ENCODE measurements at places on chromosomes 1 and 21. TPM values are rescaled to one million over a fixed set of nuclear protein-coding genes. Genes with fewer than 3 reads are reported as not detected.

The TRABD2B gene
- not detected for polyA plus RNA-seq

The SLAMF6 gene
- not detected for polyA plus RNA-seq

DNA sequence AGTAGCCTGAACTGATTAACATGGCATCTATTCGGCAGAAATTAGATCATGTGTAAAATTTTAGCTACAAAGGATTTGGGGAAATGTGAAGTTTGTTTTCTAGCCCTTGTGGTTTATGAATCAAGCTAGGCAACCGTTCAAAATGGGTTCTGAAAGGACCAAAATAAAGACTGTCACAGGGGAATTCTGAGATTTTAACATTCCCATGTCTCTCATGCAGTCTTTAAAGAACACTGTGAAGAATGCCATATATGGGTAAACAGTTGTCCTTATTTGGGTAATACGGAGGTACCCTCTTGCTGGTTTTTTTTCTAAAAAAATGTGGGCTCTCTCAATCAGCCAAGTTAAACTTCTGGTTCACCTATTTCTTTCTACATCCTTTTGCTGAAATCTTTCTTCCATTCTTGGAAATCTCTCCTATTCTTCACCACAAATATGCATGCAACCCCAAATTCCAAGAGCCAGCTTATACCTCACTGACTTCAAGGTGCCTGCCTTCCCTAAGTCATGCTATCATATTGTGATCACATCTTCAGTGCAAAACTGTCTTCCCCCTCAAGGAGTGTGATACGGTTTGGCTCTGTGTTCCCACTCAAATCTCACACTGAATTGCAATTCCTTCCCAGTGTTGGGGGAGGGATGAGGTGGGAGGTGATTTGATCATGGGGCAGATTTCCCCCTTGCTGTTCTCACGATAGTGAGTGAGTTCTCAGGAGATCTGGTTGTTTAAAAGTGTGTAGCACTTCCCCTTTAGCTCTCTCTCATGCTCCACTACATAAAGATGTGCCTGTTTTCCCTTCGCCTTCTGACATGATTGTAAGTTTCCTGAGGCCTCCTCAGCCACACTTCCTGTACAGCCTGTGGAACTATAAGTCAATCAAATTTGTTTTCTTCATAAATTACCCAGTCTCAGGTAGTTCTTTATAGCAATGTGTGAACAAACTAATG is 308.7 kb downstream of the TTLL7 start:
- no peak overlapping the region for H3K4me3 ChIP-seq
- H3K27ac ChIP-seq: no peak overlapping the region
- H3K36me3 ChIP-seq: no peaks in the 10 kb centered on the region
- no peaks in the 10 kb centered on the region for H3K4me1 ChIP-seq
- no peaks in the 10 kb centered on the region for H3K27me3 ChIP-seq

DNA sequence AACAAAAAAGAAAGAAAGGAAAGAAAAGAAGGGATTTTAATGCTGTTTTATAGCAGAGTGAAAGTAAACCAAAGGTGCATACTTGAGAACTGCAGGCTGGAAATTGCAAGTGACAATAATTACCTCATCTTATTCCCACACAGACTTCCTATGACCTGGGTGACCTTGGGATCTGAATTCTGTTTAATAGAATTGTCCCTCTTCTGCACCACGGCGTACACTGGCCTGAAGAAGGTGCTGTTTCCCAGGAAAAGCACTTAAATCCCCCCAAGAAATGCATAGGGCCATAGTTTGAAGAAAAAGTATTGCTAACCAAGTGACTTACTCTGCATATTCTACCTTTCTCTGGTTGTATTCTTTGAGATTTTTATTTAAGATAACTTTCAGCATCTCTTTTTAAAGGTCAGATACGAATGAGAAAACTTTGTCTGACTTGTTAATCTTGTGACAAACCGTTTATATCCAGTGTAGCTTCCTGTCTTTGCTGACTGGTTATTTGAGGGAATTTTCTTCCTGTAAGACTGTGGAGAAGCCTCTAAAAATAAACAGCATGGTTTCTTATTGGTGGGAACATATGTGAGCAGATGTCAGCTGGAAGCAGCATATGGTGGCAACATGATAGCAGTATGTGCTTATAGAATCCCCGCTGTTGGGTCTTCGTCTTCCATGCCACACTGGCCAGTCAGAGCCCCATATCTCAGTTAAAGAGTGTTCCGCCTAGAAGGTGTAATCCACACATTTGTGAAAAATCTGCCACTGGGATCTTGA is 16.3 kb downstream of the TGFB2 start:
- peaks cover 23% of the 10 kb centered on the region for H3K4me1 ChIP-seq
- no peaks in the 10 kb centered on the region for H3K27me3 ChIP-seq
- H3K36me3 ChIP-seq: no peaks in the 10 kb centered on the region
- H3K4me3 ChIP-seq: no peak overlapping the region

DNA sequence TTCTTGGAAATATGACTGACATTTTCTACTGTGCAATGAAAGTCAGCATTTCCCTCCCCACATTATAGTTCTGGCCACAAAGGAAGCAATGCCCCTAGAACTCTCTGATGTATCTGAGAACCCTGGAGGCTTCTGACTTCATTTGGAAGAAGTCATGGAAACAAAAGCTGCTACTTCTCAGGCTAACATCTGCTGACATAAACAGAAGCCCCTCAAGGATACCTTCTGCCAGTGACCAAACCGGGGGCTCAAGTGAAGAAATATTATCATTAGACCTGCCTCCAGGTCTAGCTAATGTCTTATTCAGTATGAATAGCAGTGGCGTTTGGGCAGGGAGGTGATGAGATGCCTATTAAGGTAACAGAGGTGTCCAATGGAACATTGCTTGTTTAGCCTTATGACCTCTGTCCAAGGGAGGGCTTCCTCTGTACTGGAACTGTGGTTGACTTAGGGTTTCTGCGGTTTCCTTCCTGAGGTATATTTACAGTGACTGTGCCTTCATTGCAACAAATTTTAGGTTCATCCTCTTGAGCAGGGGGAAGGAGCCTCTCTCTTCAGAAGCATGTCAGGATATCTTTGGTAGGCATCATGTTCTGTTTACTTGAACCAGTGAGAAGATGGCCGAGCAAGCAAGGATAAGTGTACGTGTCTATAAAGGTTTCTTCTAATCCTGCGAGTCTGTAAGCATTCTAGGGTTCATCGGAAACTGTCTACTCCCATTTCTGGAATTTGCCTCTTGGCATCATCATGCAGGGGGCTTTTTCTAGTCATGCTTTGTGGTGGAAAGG is 161.7 kb downstream of the PBX1 start:
- no peaks in the 10 kb centered on the region for H3K27me3 ChIP-seq
- H3K4me3 ChIP-seq: no peak overlapping the region
- peaks cover 29% of the 10 kb centered on the region for H3K4me1 ChIP-seq
- H3K27ac ChIP-seq: no peak overlapping the region
- DNase-seq: no peak
- H3K36me3 ChIP-seq: no peaks in the 10 kb centered on the region

Measured in IMR-90 (cell line).